H9 (cell line): ENCODE measurements at places on chromosomes 5 and 9. TPM values are rescaled to one million over a fixed set of nuclear protein-coding genes. Genes with fewer than 3 reads are reported as not detected.
A peak's percentile ranks its signal among the peaks of the same experiment; 100 is the strongest.

GABRA1 gene
- not detected in 2 replicates for total RNA-seq

CKMT2 gene
- total RNA-seq: 1.5 and 1.8 TPM in 2 replicates

CCL28 gene
- not detected in 2 replicates for total RNA-seq

STPG3 gene
- not detected in 2 replicates for total RNA-seq

DNA sequence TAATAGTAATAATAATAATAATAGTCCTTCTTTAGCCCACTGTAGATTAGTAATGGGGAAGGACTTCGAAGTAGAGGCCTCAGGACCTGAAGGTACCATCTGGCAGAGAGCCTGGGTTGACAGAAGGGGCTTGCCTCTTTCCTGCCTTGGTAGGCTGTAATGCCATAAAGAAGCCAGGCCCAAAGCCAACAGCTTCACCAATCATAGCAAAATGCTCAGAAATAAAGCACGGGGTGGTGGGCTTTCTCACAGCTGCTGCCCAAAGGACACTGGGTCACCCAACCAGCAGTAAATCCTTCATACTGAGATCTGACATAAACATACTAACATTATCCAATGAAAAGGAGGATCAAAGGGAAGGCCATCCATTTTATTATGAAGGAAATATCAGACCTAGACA, 70.7 kb downstream of the SUSD1 start:
- DNase-seq: no peak

DNA sequence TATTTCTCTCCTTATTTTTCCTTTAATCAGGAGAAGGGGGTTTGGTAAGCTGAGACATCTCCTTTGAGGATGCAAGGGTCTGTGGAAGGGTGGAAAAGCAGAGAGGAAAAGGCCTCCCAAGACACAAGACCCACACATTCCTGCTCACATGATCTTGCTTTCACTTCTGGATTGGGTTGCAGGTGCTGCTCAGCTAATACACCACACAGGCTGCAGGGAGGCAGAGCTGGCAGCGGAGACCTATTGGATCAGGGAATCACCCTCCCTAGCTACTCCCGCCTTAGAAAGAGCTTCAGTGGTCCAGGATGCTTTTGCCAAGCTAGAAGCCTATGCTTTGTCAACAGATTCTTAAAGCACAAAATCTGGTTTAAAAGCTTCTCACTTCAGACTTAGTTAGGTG, 87.6 kb upstream of the IL33 start:
- DNase-seq: no peak

HSPA4 gene
- total RNA-seq: 293 and 300 TPM in 2 replicates

DNA sequence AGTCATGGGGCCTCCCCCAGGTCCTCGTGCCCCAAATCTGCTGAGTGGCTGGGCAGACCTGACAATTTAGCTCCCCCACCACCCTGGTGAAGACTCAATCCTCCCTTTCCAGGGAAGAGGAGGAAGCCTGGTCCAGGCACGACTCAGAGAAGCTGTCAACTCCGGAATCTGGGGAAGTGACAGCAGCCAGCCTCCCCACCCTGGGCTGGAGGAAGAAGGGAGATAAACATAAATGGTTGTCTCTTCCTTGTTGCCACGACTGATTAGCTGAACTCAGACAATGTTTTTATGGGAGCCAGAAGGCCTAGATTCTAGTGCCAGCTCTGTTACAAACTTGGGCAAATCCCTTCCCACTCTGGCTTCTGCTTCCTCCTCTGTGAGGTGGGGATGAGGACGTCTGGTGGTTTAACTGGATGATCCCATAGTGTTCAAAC, 15.4 kb downstream of the CCDC69 start:
- no peak for DNase-seq

G3BP1 gene
- total RNA-seq: 439 and 448 TPM in 2 replicates

PPP1R26 gene
- 34.0 and 38.0 TPM in 2 replicates for total RNA-seq

- DNase-seq: no peak
These were observed 282.9 kb upstream of the MVB12B start for GRCh38 chr9:126043681-126044080.

GRCh38 chr9:71909887-71910649, 925 bp downstream of the ABHD17B start:
- DNase-seq: peak; percentile 56

GRCh38 chr5:134403951-134404350, 7.7 kb downstream of the CDKN2AIPNL start:
- DNase-seq: no peak

PRSS3 gene
- total RNA-seq: not detected in 2 replicates

APBA1 gene
- total RNA-seq: 1.7 and 1.8 TPM in 2 replicates

GRCh38 chr9:17065062-17065461, 69.8 kb upstream of the CNTLN start:
- no peak for DNase-seq
